Breast epithelium (tissue), 4 donors: ENCODE measurements at places on chromosomes 5 and 9.

DNA sequence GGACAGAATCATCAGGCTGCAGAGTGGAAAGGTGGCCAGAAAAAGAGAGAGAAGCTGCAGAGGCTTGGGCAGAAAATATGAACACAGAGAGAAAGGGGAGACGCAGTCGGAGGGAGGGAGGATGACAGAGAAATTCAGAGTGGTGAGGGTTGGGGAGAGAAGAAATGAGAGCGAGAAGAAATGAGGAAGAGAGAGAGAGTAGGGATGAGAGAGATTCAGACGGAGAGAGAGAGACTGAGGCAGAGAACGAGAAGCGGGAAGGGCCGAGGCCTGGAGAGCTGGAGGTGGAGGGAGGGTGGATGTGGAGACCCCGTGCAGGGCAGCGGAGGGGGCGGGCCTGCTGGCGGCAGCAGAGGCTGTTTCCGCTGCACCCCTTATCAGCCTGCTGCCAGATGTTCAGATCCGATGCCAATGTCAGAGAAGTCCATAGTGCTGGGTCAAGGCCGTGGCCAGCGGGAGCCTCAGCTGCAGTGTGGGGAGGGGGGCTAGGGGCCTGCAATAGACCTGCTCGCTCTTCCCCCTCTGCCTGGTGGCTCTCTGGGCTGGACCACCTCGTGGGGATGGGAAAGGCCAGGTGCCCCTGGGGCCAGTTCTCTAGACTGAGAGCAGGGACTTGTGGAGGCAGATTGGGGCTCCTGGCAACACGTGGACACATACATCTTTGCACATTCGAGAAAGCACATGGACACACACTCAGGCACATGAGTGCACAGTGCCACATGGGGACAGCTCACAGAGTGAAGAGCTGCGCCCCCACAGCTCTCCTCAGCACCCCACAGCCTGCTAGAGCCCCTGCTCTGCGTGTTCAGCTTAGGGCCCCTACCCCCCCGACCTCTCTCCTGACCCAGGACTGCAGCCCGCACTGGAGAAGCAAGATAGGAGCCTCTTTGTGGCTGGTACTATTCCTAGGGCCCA lies 4.9 kb upstream of the NR5A1 start:
- no peak for DNase-seq

DNA sequence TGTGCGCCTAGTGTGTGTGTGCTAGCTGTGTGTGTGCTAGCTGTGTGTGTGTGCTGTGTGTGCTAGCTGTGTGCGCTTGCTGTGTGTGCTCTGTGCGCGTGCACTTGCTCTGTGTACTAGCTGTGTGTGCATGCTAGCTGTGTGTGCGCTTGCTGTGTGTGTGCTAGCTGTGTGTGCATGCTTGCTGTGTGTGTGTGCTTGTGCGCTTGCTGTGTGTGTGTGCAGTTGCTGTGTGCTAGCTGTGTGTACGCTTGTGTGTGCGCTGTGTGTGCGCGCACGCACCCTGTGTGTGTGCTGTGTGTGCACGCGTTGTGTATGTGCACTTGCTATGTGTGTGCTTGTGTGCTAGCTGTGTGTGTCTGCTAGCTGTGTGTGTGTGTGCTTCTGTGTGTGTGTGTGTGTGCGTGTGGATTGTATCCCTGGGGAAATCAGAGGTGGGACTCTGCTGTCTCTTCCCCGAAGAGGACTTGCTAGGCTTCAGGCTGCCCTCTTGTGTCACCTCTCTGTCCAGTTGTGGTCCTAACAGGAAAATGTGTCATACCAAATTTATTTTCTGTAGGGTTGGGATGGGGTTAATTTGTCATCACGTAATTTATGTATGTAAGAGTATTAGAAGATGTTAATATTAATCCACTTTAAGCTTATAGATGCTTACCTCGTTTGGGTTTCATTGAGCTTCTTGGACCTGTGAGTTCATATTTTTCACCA lies 38.9 kb downstream of the TPPP start:
- no peak for DNase-seq

- DNase-seq, result no peak
Measured at GRCh38 chr5:82599692-82600091, 321.5 kb upstream of the RPS23 start.

- DNase-seq, result no peak
Measured at GRCh38 chr5:98776066-98776705, 2.7 kb downstream of the RGMB start.

DNA sequence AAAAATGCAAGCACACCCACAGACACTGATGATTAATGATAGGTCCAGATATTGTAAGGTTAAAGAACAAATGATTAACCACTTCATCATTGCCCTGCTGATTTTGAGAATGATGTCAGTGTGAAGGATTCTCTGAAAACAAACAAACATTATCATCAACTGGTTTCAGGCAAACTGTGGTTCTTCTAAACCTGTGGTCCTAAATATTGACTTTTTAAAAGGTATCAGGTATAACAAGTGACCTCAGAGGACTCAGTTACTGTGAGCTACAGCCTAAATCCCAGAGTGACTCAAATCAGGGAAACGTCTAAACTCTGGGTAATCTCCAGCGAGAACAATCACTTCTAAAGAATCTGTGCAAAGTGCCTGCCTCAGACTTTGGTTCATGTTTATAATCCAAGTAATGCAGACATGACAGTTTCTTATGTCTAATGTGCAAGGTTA lies 172.3 kb upstream of the CDH6 start:
- DNase-seq, result no peak

DNA sequence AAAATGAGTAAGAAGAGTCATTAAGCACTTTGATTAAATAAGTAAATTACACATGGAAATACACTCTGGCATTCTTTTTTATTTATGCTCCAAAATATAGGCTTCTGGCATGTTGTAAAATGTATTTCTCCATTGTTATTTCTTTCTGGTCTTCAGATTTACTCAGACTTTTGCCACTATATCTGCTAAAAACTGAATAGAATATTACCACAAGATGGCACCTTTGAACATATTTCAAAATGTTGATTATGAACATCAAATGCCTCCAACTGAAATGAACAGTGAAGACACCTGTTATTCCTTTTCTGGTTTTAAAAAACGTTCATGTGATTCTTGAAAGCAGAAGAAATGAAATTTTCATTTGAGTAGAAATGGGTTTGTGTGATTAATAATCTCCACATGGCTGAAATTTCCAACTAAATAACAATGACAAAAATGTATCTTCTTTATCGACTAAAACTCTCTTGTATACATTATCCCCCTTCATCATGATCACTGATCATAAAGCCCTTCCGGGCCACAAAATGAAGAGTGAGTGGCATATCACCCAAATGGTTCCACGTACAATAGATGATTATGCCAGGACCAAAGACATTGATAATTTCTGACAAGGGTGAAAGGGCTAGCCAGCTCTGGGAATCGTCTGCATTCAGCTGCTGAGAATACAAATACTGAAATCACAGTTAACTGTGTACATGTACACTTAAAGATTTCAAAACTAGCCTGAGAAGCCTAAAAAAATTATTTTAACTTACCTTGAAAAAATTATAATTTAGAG lies 23.8 kb downstream of the TYRP1 start:
- no peak for DNase-seq

- DNase-seq, result no peak
Measured at GRCh38 chr5:126878085-126878484, 101.1 kb downstream of the LMNB1 start.

GRCh38 chr5:40551496-40552491 lies 127.9 kb upstream of the PTGER4 start:
- no peak for DNase-seq

DNA sequence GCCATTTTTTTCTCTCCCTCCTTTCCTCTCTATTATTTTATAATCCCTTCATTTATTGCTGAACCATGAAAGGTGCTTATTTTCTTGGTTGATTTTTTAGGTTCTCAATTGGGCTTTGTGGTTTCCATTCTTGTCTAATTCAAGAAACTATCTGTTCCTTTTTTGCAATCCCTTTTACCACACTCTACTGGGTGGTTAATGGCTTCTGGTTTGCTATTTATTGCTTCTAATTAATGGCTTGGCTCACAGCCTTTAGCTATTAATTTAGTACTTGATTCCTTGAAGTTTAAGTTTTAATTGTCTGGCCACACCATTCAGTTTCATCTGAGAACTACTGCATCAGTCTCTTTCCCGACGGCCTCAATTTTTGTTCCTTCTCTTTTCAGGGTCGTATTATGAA lies 5.6 kb downstream of the FRRS1L start:
- DNase-seq, result no peak

GRCh38 chr5:14443671-14444093 lies 137.9 kb upstream of the OTULINL start:
- DNase-seq, result no peak

DNA sequence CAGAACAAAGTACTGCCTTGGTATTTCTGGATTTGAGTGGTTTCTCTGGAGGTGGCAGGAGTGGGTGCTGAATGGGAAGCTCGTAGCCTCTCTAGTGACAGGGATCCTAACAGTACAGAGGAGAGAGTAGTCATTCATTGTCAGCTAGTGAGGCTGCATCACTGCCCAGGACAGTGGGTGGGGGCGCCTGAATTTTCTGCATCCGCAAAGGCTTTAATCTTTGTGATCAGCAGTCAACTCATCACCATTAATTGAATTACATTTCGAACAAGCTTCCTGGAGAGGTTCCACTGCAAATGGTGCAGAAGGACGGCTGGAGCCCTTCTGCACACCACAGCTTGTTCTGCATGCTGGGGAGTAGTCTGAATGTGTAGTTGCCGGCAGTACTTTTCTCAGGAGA lies 77.5 kb downstream of the HSPA4 start:
- DNase-seq, result peak; percentile 6

DNA sequence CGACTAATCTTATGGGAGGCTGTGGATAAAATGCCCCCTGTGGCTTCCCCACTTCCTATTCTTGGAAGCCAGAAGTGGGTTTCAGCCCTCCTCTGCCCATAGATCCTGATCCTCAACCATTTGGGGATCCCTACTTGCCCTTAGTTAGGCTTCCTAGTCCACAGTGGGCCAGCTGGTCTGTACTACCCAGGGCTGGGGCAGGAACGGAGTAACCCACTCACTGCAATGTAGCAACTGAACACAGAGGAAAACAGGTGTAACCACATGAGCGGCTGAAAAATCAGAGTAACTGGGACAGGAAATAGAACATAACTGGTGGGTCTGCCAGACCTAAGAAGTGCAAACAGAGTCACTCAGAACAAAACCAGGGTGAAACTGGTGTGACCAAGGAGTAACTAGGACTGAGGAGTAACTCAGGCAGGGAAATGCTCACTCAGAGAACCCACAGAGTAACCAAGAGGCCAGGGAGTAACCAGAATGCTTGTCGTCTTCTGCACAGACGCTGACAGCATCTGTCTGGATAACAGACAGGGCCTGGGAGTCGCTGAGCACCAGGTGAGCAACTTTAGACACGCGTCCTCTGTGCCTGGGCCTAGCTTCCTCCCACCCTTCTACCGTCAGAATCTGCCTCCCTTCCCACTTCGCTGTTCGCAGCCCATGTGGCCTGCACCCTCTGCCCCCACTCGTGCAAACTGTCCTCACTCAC lies 1.0 kb downstream of the AQP3 start:
- DNase-seq, result no peak

DNA sequence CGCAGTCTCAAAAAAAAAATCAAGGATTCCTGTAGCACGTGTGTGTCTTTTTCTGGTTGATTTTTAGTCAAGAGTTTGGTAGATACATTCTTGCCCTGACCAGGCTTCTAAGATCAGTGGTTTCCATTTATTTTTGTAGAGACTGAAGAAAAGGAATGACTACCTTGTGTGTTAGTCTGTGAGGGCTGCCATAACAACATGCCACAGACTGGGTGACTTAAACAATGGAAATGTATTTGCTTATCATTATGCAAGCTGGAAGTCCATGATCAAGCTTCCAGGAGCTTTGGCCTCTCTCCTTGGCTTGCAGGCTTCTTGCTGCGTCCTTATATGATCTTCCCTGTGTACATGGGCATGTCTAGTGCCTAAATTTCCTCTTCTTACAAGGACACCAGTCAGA lies 127.0 kb downstream of the CCDC192 start:
- no peak for DNase-seq

- DNase-seq, result no peak
Measured at GRCh38 chr5:51188001-51188591, 195.2 kb upstream of the ISL1 start.

- no peak for DNase-seq
Measured at GRCh38 chr9:80690349-80690939, 998.9 kb downstream of the TLE1 start.

DNA sequence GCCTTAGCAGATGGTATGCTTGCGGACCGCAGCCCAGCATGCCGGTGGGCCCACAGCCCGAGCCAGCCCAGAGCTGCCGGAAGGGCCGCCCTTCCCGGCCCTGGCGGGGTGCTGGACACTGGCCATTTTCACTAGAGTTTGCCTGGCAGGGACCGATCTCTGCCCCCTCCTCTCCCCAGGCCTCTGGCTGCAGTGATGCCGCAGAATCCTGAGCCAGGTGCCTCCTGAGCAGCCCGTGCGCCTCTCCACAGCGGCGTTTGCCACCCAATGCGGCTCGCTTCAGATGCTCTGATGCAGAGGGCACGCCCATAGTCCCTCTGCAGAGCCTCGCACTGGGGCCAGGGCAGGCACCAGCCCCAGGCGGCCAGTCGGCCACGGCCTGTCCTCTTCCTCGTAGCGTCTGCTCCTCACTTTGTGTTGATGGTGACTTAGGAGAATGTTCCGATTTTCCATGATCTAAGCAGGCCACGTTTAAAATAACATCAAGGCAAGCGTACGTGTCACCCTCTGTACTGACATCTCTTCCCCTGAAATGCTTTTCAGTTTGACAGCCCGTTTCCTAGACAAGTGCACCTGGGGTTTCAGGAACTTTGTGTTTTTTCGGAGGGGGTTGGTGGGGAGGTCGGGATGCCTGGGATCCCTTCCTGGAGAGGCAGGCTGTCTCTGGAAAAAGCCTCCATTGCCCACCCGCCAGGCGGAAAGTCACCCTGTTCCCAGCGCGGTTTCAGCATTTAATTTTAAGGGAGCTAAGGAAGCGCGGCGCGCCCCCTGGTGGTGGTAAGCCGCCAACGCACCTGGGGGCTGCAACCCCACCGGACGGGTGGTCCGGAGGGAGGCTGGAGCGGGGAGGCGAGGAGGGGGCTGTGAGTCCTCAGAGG lies 29.8 kb upstream of the HMCN2 start:
- DNase-seq, result peak; percentile 39

DNA sequence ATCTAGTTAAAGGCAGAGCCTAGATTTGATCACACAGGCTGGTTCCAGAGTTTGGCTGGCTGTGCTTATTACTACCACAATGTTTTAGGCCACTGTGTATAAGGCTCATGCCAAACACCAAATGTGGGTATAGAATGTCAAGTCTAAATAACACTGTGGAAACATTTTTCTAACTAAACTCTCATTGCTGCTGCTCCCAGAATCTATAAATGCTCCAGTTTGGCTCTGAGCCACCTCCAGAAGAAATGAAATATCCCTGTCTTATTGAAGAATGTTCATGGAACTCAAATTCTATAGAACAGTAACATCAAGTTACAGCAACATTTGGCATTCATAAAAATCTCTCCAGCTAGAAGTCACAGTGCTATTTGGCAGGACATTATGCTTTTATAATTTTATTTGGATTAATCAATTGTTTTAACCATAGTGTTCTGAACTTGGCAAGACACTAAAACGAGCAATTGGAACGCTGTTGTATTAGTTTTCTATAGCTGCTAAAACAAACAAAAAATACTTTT lies 178.1 kb upstream of the COX7C start:
- no peak for DNase-seq

DNA sequence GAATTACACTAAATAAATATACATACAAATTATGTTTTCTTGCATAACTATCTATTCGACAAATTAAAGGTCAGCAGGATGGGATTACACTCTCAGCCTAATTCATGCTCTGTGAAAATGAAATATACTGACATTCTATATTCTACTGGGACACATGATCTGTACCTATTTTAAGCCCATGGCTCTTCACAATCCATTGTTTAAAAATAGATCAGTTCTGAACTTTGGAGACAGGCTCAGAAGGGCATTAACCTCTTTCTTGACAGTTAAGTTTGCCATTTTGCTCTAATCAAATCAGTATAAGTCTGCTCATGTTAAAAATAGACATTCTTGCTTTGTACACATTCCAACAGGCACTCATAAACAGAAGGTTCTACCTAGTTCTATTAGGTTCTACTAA lies 361.2 kb downstream of the HCN1 start:
- no peak for DNase-seq
